GM23338 (cell line): ENCODE measurements at places on chromosomes 11 and 22. TPM values are rescaled to one million over a fixed set of nuclear protein-coding genes. Genes with fewer than 3 reads are reported as not detected.

The INS gene
- not detected in 2 replicates for total RNA-seq

The RFPL1 gene
- total RNA-seq: not detected in 2 replicates

The MYRF gene
- total RNA-seq: 5.0 and 5.5 TPM in 2 replicates

The GSTT2B gene
- total RNA-seq: 5.7 TPM in 2 replicates

The RASSF10 gene
- 1.8 and 4.0 TPM in 2 replicates for total RNA-seq

The RIC3 gene
- 17.8 and 27.4 TPM in 2 replicates for total RNA-seq

The POLR3H gene
- total RNA-seq: 18.6 and 19.0 TPM in 2 replicates

- H3K4me3 ChIP-seq: no peak overlapping the region
- H3K27ac ChIP-seq: no peak overlapping the region
- H3K27me3 ChIP-seq: no peaks in the 10 kb centered on the region
- H3K4me1 ChIP-seq: no peaks in the 10 kb centered on the region
- DNase-seq: no peak
These were observed 30.0 kb upstream of the MUC5AC start for GRCh38 chr11:1127664-1128162.

GRCh38 chr22:44424867-44425693, 73.0 kb downstream of the RTL6 start:
- H3K36me3 ChIP-seq: no peaks in the 10 kb centered on the region
- no peak overlapping the region for H3K4me3 ChIP-seq
- no peak for DNase-seq
- H3K27me3 ChIP-seq: no peaks in the 10 kb centered on the region
- H3K4me1 ChIP-seq: no peaks in the 10 kb centered on the region; the same call in 1 of the 2 replicates
- no peak overlapping the region for H3K27ac ChIP-seq

- no peaks in the 10 kb centered on the region for H3K27me3 ChIP-seq
- DNase-seq: no peak
- no peaks in the 10 kb centered on the region for H3K36me3 ChIP-seq
- peaks cover 15% of the 10 kb centered on the region for H3K4me1 ChIP-seq
- H3K4me3 ChIP-seq: no peak overlapping the region
- no peak overlapping the region for H3K27ac ChIP-seq
These were observed 368.9 kb downstream of the DDX10 start for GRCh38 chr11:109033627-109034338.

DNA sequence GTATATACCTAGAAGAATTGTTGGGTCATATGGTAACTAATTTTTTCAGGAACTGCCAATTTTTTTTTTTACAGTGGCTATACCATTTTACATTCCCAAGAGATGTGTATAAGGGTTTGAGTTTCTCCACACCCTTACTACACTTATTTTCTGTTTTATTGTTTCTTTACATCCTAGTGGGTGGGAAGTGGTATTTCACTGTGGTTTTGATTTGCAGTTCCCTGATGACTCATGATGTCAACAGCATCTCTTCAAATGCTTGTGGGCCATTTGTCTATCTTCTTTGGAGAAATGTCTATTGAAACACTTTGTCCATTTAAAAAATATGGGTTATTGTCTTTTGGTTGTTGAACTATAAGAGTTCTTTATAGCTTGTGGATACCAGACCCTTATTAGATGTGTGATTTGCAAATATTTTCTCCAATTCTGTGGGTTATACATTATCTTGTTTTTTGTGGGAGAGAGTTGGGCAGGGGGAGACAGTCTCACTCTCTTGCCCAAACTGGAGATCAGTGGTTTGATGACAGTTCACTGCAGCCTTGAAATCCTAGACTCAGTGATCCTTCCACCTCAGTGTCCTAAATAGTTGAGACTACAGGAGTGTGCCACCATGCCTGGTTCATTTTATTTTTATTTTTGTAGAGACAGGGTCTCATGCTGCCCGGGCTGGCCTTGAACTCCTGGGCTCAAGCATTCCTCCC, 30.3 kb upstream of the PISD start:
- no peaks in the 10 kb centered on the region for H3K27me3 ChIP-seq
- no peak for DNase-seq
- H3K4me1 ChIP-seq: no peaks in the 10 kb centered on the region
- no peak overlapping the region for H3K4me3 ChIP-seq

- H3K4me3 ChIP-seq: no peak overlapping the region
- H3K27ac ChIP-seq: no peak overlapping the region
- no peak for DNase-seq
- no peaks in the 10 kb centered on the region for H3K4me1 ChIP-seq
- H3K27me3 ChIP-seq: no peaks in the 10 kb centered on the region
These were observed 9.7 kb downstream of the ASCL2 start for GRCh38 chr11:2260491-2261364.

- H3K27ac ChIP-seq: no peak overlapping the region
- no peak overlapping the region for H3K4me3 ChIP-seq
- no peaks in the 10 kb centered on the region for H3K4me1 ChIP-seq
- no peak for DNase-seq
- no peaks in the 10 kb centered on the region for H3K36me3 ChIP-seq
- peaks cover 7% of the 10 kb centered on the region for H3K27me3 ChIP-seq
These were observed 29.0 kb upstream of the KCNQ1OT1 start for GRCh38 chr11:2728663-2729332.

- H3K27ac ChIP-seq: no peak overlapping the region
- H3K4me1 ChIP-seq: no peaks in the 10 kb centered on the region
- no peaks in the 10 kb centered on the region for H3K27me3 ChIP-seq
- DNase-seq: no peak
These were observed 21.7 kb downstream of the RASSF10 start for GRCh38 chr11:13030857-13031256.

- no peaks in the 10 kb centered on the region for H3K4me1 ChIP-seq
- no peak overlapping the region for H3K4me3 ChIP-seq
- H3K36me3 ChIP-seq: no peaks in the 10 kb centered on the region
- DNase-seq: no peak
- H3K27me3 ChIP-seq: no peaks in the 10 kb centered on the region
These were observed 55.8 kb upstream of the PRODH start for GRCh38 chr22:18991821-18992442.

GRCh38 chr11:69486773-69487291, 5.4 kb downstream of the LINC01488 start:
- DNase-seq: no peak
- H3K4me3 ChIP-seq: no peak overlapping the region
- H3K4me1 ChIP-seq: no peaks in the 10 kb centered on the region
- H3K36me3 ChIP-seq: no peaks in the 10 kb centered on the region
- no peaks in the 10 kb centered on the region for H3K27me3 ChIP-seq
- H3K27ac ChIP-seq: no peak overlapping the region

GRCh38 chr11:121464352-121464946, 11.7 kb upstream of the SORL1-AS1 start:
- H3K4me3 ChIP-seq: no peak overlapping the region
- H3K4me1 ChIP-seq: peaks cover 91% of the 10 kb centered on the region
- peaks cover 3% of the 10 kb centered on the region; the same call in 1 of the 2 replicates for H3K36me3 ChIP-seq
- H3K27me3 ChIP-seq: no peaks in the 10 kb centered on the region
- H3K27ac ChIP-seq: peak overlapping the region; percentile 93; the same call in 1 of the 2 replicates
- no peak for DNase-seq

GRCh38 chr11:17986007-17986710, 26.7 kb downstream of the SERGEF start:
- H3K4me1 ChIP-seq: no peaks in the 10 kb centered on the region
- 0 out of 2 replicates have a peak, but pooled peaks cover 8% of the 10 kb centered on the region for H3K36me3 ChIP-seq
- no peak for DNase-seq
- H3K27me3 ChIP-seq: no peaks in the 10 kb centered on the region
- no peak overlapping the region for H3K27ac ChIP-seq

GRCh38 chr11:8217926-8218325, 45.8 kb downstream of the LMO1 start:
- no peak overlapping the region for H3K27ac ChIP-seq
- no peaks in the 10 kb centered on the region for H3K4me1 ChIP-seq
- H3K27me3 ChIP-seq: no peaks in the 10 kb centered on the region
- no peak for DNase-seq
- no peaks in the 10 kb centered on the region for H3K36me3 ChIP-seq

GRCh38 chr11:59187587-59187986, 15.7 kb downstream of the DTX4 start:
- no peak overlapping the region for H3K4me3 ChIP-seq
- no peak for DNase-seq
- H3K4me1 ChIP-seq: no peaks in the 10 kb centered on the region
- H3K27me3 ChIP-seq: no peaks in the 10 kb centered on the region
- peaks cover 4% of the 10 kb centered on the region for H3K36me3 ChIP-seq
- H3K27ac ChIP-seq: no peak overlapping the region

- no peaks in the 10 kb centered on the region for H3K27me3 ChIP-seq
- H3K4me3 ChIP-seq: no peak overlapping the region
- DNase-seq: no peak
- H3K36me3 ChIP-seq: no peaks in the 10 kb centered on the region
- peaks cover 19% of the 10 kb centered on the region for H3K4me1 ChIP-seq
These were observed 470.1 kb downstream of the NTM start for GRCh38 chr11:131840545-131840944.

GRCh38 chr11:20000351-20001134, 159.7 kb downstream of the DBX1 start:
- H3K27ac ChIP-seq: 0 out of 2 replicates have a peak overlapping the region, but pooled peaks have one; percentile 35
- H3K4me1 ChIP-seq: peaks cover 34% of the 10 kb centered on the region
- peaks cover 57% of the 10 kb centered on the region for H3K27me3 ChIP-seq
- H3K36me3 ChIP-seq: no peaks in the 10 kb centered on the region

GRCh38 chr11:72005347-72006260, 6.9 kb downstream of the IL18BP start:
- peaks cover 9% of the 10 kb centered on the region; the same call in 1 of the 2 replicates for H3K36me3 ChIP-seq
- no peak for DNase-seq
- H3K27me3 ChIP-seq: no peaks in the 10 kb centered on the region
- no peaks in the 10 kb centered on the region for H3K4me1 ChIP-seq
- H3K4me3 ChIP-seq: no peak overlapping the region

DNA sequence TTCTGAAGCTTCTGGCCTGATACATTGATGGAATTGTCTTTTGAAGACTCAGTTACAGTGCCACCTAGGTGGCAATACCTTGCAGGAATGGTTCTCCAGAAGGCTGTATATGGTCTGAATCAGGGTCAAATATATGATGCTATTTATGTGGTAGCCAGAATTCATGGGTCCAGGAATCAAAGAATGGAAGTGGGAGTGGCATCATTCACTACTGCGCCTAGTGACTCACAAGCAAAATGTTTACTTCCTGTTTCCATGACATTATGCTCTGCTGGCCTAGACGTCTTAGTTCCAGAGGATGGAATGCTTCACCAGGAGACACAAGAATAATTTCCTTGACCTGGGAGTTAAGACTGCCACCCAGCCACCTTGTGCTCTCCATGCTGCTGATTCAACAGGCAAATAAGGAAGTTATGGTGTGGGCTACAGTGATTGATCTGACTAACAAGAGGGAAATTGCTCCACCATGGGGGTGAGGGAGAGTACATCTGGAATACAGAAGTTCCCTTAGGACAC, 491.8 kb downstream of the ETS1 start:
- no peaks in the 10 kb centered on the region for H3K36me3 ChIP-seq
- H3K4me3 ChIP-seq: no peak overlapping the region
- no peak for DNase-seq
- H3K4me1 ChIP-seq: no peaks in the 10 kb centered on the region
- H3K27ac ChIP-seq: no peak overlapping the region
